Effector CD8-positive, alpha-beta T cell (primary cell): ENCODE measurements at places on chromosomes 6 and 20.

DNA sequence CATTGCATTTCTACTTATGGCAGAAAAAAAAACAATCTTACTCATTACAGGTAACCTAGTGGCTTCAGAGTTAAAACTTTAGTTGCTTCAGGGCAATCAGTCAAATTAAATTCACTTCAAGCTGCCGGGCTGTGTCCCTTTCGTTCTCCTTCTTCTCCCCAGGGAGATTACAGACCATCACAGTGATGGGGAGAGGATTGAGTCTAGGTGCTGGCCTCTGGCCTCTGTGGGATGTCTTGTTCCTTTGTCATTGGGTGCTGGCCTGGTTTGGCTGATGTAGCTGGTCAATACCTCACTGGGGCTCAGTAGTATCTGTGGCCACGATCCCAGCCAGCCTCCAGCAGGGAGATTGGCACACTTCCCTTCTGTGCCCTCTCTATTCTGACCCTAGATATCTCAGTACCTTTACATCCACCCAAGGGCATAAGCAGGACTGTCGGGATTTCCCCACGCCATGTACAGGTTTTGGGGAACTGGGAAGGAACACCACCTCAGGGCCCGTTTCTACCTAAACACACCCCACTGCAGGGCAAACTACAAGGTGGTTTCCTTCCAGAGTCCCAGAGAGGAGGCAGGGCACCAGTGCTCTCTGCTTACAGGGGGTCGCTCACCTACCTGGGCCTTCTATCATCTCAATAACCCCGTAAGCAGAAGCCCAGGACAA, 15.4 kb downstream of the FYN start:
- DNase-seq = no peak

DNA sequence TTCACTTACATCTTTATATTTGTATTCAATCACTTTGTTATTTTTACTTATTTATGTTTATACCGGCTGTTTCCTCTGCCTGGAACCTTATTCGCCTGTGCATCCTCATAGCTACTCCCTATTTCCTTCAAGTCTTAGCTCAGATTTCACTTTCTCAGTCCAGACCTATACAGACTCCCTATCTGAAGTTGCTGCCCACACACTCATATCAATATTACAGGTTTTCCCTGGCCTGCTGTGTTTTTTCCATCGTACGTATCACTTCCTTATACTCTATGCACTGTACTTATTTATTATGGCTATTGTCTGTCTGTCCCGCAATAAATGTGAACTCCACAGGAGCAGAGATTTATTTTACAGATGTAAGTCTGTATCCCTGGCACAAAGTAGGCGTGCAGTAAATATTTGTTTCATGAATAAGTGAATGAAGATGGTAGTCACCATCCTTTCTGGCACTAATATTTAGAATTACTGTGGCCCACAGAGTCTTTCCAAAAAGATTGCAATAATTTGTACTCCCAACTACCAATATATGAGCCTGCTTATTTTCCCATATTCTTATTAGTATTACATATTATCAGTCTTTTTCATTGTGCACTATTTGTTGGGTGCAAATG, 64.9 kb downstream of the TNFAIP3 start:
- no peak for DNase-seq

DNA sequence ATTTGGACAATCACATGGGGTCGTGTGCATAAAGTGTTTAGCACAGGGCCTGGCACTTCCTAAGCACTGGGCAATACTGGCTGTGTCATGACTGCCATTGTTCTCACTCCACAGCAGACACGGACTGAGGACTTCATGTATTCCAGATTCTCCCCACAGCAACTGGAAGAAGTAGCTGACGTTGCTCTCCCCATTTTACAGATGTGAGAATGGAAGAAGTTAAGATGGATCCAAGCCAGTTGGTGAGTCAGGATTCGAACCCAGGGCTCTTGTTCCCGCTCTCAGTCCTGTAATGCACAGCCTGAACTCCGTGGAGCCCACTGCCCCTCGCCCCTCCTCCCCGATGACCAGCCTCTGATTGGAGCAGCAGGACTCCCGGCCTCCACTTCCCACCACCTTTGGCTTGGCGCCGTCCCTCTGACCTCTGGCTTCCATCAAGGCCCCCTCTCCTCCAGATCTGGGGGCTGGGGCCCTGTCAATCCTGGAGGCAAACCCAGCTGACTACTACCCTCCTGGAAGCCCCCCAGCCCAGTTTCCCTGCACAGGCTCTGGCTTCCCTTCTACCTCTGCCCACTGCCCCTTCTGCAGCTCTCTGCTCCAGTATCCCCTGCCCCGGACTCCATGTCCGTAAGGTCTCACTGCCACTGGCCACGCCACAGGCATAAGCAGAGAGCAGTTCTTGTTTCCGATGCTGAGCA, 12.7 kb downstream of the NOL4L start:
- DNase-seq = no peak

- DNase-seq = no peak
Measured at GRCh38 chr20:50121858-50122271, 8.9 kb upstream of the UBE2V1 start.

GRCh38 chr6:7693827-7694226, 32.1 kb upstream of the BMP6 start:
- DNase-seq = no peak

- no peak for DNase-seq
Measured at GRCh38 chr6:145352382-145353080, 382.8 kb downstream of the EPM2A start.

GRCh38 chr6:134422426-134423231, 104.7 kb upstream of the SGK1 start:
- DNase-seq = no peak

- no peak for DNase-seq
Measured at GRCh38 chr6:132130626-132131298, 179.6 kb upstream of the CCN2 start.

GRCh38 chr20:12414446-12415274, 497.0 kb downstream of the BTBD3 start:
- no peak for DNase-seq
